Body of pancreas (tissue), 4 donors: ENCODE measurements at places on chromosomes 16 and 17. TPM values are rescaled to one million over a fixed set of nuclear protein-coding genes. Genes with fewer than 3 reads are reported as not detected.

The TRPV3 gene
- not detected for total RNA-seq

The ST6GALNAC1 gene
- 9.3 TPM for total RNA-seq

The PLK1 gene
- total RNA-seq = 0.52 TPM

The CCL7 gene
- total RNA-seq = not detected

The COL1A1 gene
- 11.2 TPM for total RNA-seq

The TP53TG3C gene
- not detected for total RNA-seq

The PLXDC1 gene
- total RNA-seq = 6.5 TPM

The NEUROD2 gene
- total RNA-seq = not detected

The OR2C1 gene
- total RNA-seq = not detected

The OR1F1 gene
- total RNA-seq = not detected

The CHST4 gene
- total RNA-seq = 23.4 TPM

The EEF2KMT gene
- 2.0 TPM for total RNA-seq

The TNFRSF17 gene
- total RNA-seq = not detected

The ACSM5 gene
- total RNA-seq = 2.3 TPM

The TEX19 gene
- not detected for total RNA-seq

The MYH2 gene
- total RNA-seq = not detected

The SHISA9 gene
- 4.6 TPM for total RNA-seq

The KCTD19 gene
- total RNA-seq = not detected

The SLFN5 gene
- total RNA-seq = 8.9 TPM

The TMEM238L gene
- not detected for total RNA-seq

The RHOT1 gene
- 15.2 TPM for total RNA-seq

The CRHR1 gene
- total RNA-seq = not detected

The SLC46A1 gene
- total RNA-seq = 17.6 TPM

The CAMKK1 gene
- total RNA-seq = 9.2 TPM

The TMEM106A gene
- 4.9 TPM for total RNA-seq
